H9 (cell line): ENCODE measurements at places on chromosomes 1 and 21. TPM values are rescaled to one million over a fixed set of nuclear protein-coding genes. Genes with fewer than 3 reads are reported as not detected.
A peak's percentile ranks its signal among the peaks of the same experiment; 100 is the strongest.

Gene MAP3K21
- 11.6 and 11.7 TPM in 2 replicates for total RNA-seq

- H3K4me1 ChIP-seq, result no peaks in the 10 kb centered on the region
- no peak overlapping the region for H3K4me3 ChIP-seq
- H3K27ac ChIP-seq, result no peak overlapping the region
- no peaks in the 10 kb centered on the region for H3K36me3 ChIP-seq
- peaks cover 7% of the 10 kb centered on the region; the same call in 1 of the 2 replicates for H3K27me3 ChIP-seq
- DNase-seq, result no peak
Observed at GRCh38 chr1:145889722-145890121, 4.1 kb upstream of the ANKRD35 start.

Gene ZMYND12
- total RNA-seq, result 0.42 and 0.55 TPM in 2 replicates

DNA sequence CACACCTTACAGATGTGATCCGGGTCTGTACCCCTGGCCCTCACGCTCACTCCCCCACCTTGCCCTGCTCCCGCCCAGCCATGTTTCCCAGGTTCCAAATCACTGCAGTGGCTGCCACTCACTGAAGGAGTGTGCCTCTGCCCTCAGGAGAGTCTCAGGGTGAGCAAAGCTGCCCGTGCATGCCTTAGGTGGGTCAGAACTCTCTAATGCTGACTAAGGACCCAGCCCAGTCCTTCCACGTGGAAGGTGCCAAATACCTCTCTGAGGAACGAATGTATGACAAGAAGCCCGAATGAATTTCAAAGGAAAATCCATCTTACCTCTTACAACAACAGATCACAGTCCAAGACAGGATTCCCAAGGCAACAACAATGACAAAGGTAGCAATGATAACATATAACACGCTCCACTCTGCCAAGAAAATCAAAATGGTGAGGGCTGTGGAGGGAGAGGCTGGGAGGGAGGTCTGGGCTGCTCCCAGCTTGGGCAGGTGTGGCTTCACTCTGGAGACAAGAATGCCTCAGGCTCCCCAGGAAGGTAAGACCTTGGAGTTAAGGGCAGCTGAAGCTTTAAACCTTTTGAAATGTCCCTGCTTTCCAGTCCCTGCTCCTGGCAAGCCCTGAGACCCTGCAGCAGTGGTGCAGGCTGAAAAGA lies 115.2 kb downstream of the KIAA0319L start:
- no peaks in the 10 kb centered on the region for H3K27me3 ChIP-seq
- no peaks in the 10 kb centered on the region for H3K4me1 ChIP-seq
- H3K4me3 ChIP-seq, result no peak overlapping the region
- no peak overlapping the region for H3K27ac ChIP-seq
- DNase-seq, result no peak
- H3K36me3 ChIP-seq, result peaks cover 27% of the 10 kb centered on the region; the same call in 2 of the 3 replicates

DNA sequence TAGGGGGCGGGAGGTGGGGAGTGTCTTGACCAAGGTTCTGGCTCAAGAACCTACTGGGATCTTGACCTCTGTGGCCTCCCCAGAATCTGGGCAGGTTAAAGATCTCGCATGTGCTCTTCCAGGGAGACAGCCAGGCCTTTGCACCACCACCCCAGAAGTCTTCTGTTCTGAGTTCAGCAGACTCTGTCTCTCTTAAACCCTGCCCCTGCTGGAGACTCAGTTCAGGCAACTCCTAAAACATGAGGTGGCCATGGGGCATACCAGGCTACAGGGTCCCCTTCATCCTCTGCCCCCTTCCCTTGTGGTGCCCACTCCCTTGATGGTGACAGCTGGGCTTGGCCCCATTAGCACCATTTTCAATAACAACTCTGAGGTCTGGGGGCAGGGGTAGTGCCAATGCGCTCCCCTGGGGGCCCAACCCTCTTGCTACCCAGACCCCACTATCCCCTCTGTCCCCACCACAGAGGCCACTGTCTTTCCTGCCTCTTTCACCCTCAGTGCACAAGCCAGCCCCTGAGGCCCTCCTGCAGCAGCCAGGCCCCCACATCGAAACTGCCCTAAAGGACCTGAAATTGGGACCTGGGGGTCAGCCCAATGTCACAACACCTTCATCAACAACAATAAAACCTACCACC lies 132.7 kb upstream of the RUNX3 start:
- no peak for DNase-seq
- H3K27ac ChIP-seq, result no peak overlapping the region
- H3K27me3 ChIP-seq, result no peaks in the 10 kb centered on the region
- no peaks in the 10 kb centered on the region for H3K36me3 ChIP-seq
- H3K4me3 ChIP-seq, result no peak overlapping the region

Gene TAF13
- 47.8 and 50.9 TPM in 2 replicates for total RNA-seq

- H3K27ac ChIP-seq, result no peak overlapping the region
- H3K4me3 ChIP-seq, result no peak overlapping the region; the same call in 2 of the 3 replicates
- no peaks in the 10 kb centered on the region for H3K27me3 ChIP-seq
Observed at GRCh38 chr1:171940368-171940767, 99.1 kb downstream of the DNM3 start.

GRCh38 chr1:178407655-178408054 lies 89.1 kb downstream of the CLEC20A start:
- H3K36me3 ChIP-seq, result peaks cover 14% of the 10 kb centered on the region; the same call in 1 of the 2 replicates
- no peak overlapping the region for H3K27ac ChIP-seq
- no peaks in the 10 kb centered on the region for H3K27me3 ChIP-seq
- no peak overlapping the region for H3K4me3 ChIP-seq

DNA sequence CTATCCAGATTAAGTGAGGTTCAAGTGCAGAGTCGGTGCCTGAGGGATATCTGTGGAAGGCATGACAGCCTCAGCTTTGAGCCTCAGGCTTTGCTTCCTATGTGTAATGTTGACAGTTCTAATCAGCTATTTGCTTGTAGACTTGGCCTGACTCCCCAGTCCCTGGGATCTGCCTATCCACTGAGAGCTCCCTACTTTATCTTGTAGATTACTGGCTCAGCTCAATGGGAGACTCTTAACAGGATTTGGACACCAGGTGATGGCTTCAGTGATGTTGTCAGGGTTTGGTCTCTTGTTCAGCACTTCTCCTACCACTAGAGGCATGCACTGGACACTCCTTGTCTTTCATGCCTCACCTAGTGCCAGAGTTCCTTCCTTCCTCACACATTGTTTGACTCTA lies 126.6 kb upstream of the BEND5 start:
- no peaks in the 10 kb centered on the region for H3K27me3 ChIP-seq
- no peak overlapping the region for H3K4me3 ChIP-seq
- H3K4me1 ChIP-seq, result no peaks in the 10 kb centered on the region
- DNase-seq, result no peak
- no peaks in the 10 kb centered on the region for H3K36me3 ChIP-seq

DNA sequence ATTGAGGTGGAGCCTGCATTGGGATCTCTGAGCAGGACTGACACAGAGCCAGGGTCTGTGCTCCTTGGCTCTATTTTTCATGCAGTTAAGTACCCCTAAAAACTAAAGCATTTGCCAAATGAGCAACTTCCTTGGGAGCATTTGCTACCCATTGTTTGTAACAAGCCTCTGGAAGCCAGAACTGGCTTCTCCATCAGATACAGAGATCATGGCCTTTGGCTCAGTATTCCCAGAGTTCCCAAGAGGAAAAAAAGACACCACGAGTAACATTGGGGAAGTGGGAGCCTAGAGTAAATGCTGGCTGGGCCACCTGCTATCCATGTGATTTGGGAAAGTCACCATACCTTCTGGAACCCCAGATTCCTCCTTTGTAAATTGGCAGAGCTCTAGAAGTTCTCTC lies 44.8 kb downstream of the OPTC start:
- H3K27ac ChIP-seq, result no peak overlapping the region
- H3K36me3 ChIP-seq, result no peaks in the 10 kb centered on the region

DNA sequence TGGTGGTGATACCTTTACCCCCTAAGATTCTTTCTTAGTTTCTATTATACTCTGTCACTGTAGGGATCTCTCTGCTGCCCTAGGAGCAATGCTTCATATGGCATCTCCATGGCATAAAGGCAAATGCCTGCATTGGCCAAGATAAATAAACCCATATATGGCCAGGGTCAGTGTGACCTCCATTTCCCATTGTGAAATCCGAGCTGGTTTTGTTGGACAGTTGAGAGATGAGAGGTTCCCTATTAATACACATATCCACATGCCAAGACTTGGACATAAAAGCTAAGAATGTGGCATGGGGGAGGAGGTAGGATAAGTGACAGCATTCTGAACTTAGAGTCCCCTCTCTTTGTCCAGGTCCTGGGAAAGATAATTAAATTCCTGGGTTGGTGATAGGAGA lies 1.4 kb downstream of the TPM3 start:
- H3K4me3 ChIP-seq, result no peak overlapping the region
- DNase-seq, result no peak
- no peak overlapping the region for H3K27ac ChIP-seq
- no peaks in the 10 kb centered on the region; the same call in 1 of the 2 replicates for H3K27me3 ChIP-seq

Gene KRTAP19-3
- not detected in 2 replicates for total RNA-seq

- H3K36me3 ChIP-seq, result peaks cover 12% of the 10 kb centered on the region; the same call in 1 of the 2 replicates
- H3K27me3 ChIP-seq, result no peaks in the 10 kb centered on the region
- peak overlapping the region; percentile 94 for H3K27ac ChIP-seq
- H3K4me1 ChIP-seq, result peaks cover 9% of the 10 kb centered on the region; the same call in 1 of the 2 replicates
- no peak for DNase-seq
Observed at GRCh38 chr1:233368106-233368788, 40.7 kb downstream of the MAP3K21 start.

Gene FCRL1
- not detected in 2 replicates for total RNA-seq

Gene RNASEL
- 0.57 and 0.63 TPM in 2 replicates for total RNA-seq

- H3K4me3 ChIP-seq, result peak overlapping the region; percentile 99
- H3K36me3 ChIP-seq, result peaks cover 12% of the 10 kb centered on the region; the same call in 2 of the 3 replicates
- H3K27me3 ChIP-seq, result no peaks in the 10 kb centered on the region
- peak overlapping the region; percentile 18 for H3K27ac ChIP-seq
- H3K4me1 ChIP-seq, result peaks cover 4% of the 10 kb centered on the region; the same call in 1 of the 2 replicates
Observed at GRCh38 chr1:58699011-58699762, 675 bp downstream of the MYSM1 start.

Gene RGS16
- total RNA-seq, result 6.8 and 6.9 TPM in 2 replicates

- no peak overlapping the region for H3K4me3 ChIP-seq
- no peak for DNase-seq
- no peaks in the 10 kb centered on the region for H3K27me3 ChIP-seq
Observed at GRCh38 chr1:236773919-236774318, 21.2 kb upstream of the MTR start.

DNA sequence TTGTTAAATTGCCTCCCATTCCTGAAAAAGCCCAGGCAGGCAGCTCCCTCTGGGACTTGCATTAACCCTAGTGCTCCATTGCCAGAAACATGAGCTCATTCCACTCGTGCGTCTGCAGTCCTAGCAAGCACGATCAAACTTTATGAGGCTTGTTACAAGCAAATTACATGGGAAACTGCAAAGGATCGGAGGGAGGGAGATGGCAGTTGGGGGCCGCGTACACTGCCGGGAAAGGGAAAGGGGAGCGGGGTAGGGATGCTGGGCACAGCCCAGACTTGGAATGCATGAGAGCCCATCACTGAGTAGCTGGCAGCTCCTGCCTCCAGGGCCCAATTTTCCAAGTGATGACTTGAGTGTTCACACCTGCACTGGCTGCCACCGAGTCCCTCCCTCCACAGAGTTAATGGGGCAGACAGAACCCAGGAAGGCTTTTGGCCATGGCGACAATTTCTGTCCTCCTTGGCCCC lies 169.9 kb downstream of the BRINP2 start:
- H3K27me3 ChIP-seq, result no peaks in the 10 kb centered on the region
- H3K4me3 ChIP-seq, result no peak overlapping the region
- no peak for DNase-seq
- H3K4me1 ChIP-seq, result no peaks in the 10 kb centered on the region
